ENCODE measurements at places on chromosomes 6 and 20.

- ATAC-seq: no peak
These were observed 55.4 kb upstream of the TULP4 start for GRCh38 chr6:158256746-158257424.

GRCh38 chr20:1616858-1617434 is 2.9 kb downstream of the SIRPB1 start:
- ATAC-seq: no peak

DNA sequence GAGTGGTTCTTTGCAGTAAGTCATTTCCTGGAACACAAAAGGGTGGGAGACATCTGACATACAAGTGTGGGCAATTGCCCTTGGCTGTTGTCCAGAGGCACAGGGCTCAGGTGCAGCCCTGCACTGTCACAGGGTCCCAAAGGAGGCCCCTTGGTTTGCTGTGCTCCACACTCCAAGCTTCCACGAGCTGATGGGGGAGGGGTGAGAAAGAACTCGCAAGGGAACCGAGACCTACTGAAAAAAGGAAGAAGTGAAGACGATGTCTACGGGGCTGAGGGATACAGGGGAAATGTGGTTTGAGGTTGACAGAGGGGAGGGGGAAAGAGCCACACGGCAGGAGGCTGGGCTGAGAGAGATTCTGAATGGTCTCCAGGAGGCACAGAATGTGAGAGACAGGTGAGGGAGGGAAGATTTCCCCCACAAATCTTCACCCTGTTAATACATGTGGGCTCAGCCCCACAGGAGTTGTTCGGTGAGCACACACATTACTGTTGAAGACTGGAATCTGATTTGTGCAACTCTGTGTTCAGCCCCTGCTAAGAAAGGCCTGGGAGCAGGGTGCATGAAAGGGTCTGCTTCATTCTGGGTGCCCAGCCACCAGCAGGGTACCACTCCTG is 123.4 kb downstream of the LY86 start:
- ATAC-seq: peak; percentile 50

DNA sequence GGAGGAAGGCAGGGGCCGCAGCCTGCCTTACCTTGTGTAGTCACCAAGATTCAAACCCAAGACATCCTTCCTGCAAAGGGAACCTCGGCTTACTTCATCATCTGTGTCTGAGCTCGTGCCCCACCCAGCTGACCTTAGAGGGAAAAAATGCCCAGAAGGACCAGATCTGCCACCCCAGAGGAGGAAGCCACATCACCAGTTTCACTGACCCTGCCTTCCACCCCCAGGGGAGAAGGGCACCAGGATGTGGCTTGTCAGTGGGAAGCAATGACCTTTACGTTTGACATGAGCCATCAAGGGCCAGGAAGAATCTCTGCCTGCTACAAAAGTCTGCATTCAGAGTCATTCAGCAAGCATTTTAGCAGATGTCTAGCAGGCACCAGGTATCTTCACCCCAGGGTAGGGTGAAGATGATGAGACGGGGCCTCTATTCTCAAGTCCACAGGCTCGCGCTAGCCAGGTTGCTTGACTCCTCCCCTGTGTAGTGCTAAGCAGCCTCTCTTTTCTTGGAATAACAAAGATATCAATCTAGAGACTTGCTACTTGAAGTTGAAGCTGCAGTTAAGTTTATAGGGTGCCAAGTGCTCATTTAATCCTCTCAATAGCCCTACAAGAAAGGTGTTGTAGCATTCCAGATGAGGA is 28.1 kb downstream of the HM13 start:
- ATAC-seq: no peak

- peak; percentile 46 for ATAC-seq
These were observed 2.6 kb downstream of the TAGAP start for GRCh38 chr6:159042003-159042825.

GRCh38 chr6:2450546-2450945 is 205.1 kb upstream of the GMDS start:
- ATAC-seq: no peak

DNA sequence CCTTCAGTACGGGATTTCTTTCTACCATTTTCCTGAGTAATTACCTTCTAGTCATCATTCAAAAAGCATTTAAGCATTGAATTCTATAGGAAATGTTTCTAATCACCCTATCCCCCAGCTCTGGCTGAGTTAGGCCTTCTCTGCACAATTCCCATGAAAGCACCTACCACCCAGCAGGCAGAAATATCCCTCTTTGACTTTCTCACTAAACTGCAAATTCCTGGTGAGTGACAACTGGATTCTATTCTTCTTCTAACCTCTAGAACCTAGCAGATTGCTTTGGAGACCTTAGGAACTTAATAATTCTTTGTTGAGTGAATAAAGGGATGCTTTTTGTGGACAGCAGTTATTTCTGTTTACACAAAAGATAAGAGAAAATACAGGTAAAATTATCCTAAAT is 328.7 kb downstream of the LAMA2 start:
- ATAC-seq: no peak

- no peak for ATAC-seq
These were observed 7.0 kb downstream of the SYNGAP1 start for GRCh38 chr6:33426590-33427511.

- peak; percentile 85 for ATAC-seq
These were observed 234.9 kb upstream of the MCHR2 start for GRCh38 chr6:100228834-100229441.

- no peak for ATAC-seq
These were observed 31.4 kb downstream of the KCNK17 start for GRCh38 chr6:39282774-39283173.

DNA sequence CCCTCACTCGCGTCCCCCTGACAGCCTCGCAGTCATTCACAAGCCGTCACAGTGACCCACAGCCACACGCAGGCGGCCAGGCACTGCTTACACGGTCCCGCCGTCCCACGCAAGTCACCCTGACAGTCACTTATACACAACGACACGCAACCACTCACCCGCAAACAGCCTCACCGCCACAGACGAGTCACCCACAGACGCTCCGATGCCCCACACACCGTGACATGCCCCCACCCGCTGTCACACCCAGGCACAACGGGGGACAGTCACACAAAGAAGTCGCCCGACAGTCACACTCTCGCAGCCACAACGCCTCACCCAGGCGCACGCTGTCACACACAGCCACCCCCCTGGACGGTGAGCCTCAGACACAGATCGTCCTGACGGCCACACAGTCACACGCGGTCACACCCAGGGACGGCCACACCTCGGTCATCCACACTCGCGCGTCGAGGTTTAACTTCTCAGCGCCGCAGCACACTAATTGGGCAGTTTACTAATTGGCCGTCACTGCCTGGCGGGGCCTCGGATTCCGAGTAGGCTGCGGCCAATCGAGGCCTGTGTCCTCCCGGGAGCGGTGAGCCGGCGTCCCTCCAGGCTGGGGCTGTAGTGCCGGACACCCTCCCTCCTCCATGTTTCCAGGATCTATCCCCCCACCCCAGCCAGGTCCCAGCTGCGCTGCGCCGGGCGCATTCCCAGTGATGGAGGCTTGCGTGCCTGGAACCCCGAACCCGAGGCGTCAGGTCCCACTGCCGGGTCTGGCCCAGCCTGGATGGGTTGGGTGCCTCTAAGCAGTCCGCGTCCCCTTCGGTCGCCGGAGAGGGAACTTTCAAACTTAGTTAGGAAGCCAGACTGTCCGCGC is 790 bp downstream of the TOX2 start:
- ATAC-seq: peak; percentile 27

- ATAC-seq: no peak
These were observed 85.3 kb downstream of the ALDH8A1 start for GRCh38 chr6:134864558-134864957.

DNA sequence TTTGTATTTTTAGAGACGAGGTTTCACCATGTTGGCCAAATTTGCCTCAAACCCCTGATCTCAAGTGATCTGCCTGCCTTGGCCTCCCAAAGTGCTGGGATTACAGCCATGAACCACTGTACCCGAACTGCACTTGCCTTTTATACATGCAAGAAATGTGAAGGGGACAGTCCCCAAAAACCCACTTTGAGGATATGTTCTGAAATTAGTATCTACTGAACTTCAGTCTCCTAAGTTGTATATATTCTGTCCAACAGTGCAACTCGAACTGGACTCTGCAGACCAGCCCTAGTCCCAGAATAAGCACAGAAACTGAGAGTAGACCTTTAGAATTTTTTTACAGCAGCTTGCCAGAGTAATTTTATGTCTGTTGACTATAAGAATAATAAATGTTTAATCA is 28.5 kb downstream of the BACH2 start:
- ATAC-seq: no peak

GRCh38 chr6:136782021-136782770 is 10.1 kb downstream of the MAP3K5 start:
- ATAC-seq: no peak

- no peak for ATAC-seq
These were observed 198.4 kb upstream of the SOX4 start for GRCh38 chr6:21395121-21395520.

- no peak for ATAC-seq
These were observed 25.5 kb downstream of the NPEPL1 start for GRCh38 chr20:58718121-58718563.

GRCh38 chr6:113560908-113561307 is 296.2 kb upstream of the MARCKS start:
- no peak for ATAC-seq

GRCh38 chr6:169487579-169488436 is 214.0 kb downstream of the WDR27 start:
- ATAC-seq: no peak

- ATAC-seq: peak; percentile 46
These were observed 17.5 kb downstream of the ACSS1 start for GRCh38 chr20:25040438-25040831.

GRCh38 chr20:41462372-41463161 is 95.9 kb upstream of the EMILIN3 start:
- no peak for ATAC-seq

- no peak for ATAC-seq
These were observed 2.7 kb upstream of the EEF1A1 start for GRCh38 chr6:73523434-73524123.

DNA sequence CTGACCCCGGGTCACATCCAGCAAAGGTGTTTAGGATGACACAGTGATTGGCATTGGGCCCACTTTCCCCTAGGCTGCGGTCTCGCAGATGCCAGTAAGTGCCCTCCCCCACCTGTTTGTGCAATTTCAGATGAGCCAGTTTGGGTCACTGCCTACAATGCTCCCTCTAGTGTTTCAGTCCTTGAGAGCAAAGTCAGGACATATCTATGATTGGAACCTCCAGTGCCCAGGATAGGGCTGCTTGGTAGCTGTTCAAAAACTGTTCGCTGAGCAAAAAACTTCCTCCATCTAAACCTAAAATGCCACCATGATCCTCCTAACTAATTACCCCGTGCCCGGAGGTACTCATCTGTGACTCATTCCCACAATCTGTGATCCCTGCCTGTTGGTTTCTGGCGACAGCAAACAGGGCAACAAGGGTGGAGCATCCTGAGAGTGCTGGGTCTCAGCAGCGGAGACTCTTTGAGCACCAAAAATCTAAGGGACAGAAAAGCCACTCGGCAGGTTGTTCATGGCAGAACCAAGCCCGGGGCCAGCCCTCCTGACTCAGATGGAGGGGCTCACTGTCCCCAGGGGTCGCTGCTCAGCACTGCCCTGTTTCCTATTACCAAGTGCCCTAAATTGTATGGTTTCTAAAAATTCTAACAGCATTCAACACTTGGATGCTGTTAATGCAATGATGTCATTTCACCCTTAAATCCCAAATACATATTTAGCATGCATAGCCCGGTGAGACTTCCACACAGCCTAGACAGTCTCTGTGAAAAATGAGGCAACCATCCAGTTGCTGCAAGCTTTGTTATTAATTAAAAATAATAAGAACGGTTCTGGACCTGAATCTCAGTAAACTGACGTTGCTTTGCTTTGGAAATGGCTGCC is 5.0 kb downstream of the VSX1 start:
- peak; percentile 5 for ATAC-seq

- ATAC-seq: no peak
These were observed 86.2 kb upstream of the ARID1B start for GRCh38 chr6:156691018-156691417.

DNA sequence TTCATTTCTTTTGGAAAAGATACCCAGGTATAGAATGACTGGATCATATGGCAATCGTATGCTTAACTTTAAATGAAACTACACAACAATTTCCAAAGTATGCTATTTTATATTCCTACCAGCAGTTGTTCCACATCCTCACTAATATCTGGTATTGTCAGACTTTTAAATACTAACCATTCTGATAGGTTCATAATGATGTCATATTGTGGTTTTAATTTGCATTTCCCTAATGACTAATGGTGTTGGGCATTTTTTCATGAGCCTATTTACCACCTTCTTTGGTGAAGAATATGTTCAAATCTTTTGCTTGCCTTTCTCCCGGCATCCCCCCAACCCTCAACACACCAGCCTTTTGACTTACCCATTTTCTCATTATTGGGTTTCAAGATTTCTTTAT is 96.2 kb upstream of the HMGN3 start:
- ATAC-seq: no peak

- no peak for ATAC-seq
These were observed 126.6 kb downstream of the ADAT2 start for GRCh38 chr6:143323729-143324470.

GRCh38 chr20:20455926-20456325 is 88.0 kb downstream of the INSM1 start:
- no peak for ATAC-seq

DNA sequence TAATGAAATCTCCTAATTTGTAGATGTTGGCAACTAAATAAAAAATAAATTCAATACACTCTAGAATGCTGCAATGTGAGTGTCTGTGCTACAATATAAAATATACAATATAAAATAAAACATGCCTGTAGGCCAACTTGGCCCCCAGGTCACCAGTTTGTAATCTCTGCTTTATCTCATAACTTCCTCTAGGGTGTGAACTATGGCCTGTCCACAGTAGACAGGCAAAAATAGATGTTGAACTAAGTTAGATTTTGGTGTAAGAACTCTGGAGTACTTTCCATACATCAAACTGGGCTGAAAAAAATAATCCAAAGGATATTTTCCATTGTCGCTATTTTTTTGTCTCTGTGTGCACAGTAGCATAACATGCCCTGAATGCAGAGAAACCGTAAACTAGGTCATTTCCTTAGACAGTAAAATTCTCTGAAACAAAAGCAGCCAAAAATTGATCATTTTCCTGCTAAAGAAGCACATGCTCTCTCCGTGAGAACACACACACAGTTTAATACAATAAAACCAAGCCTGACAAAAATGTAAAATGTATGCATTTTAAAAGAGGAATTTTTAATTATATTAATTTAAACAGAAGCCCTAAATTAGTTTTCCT is 98.5 kb upstream of the ZFP64 start:
- no peak for ATAC-seq

- no peak for ATAC-seq
These were observed 45.1 kb downstream of the RNASET2 start for GRCh38 chr6:166911248-166911677.

- ATAC-seq: no peak
These were observed 231.0 kb upstream of the PRND start for GRCh38 chr20:4490606-4491280.

Measured in gastroesophageal sphincter (tissue), 4 donors.